Activated T-cell treated with anti-CD3 and anti-CD28 coated beads, Interleukin-2, amount 50 U/mL, for 4 hours (primary cell): ENCODE measurements at places on chromosomes 6 and 20.

DNA sequence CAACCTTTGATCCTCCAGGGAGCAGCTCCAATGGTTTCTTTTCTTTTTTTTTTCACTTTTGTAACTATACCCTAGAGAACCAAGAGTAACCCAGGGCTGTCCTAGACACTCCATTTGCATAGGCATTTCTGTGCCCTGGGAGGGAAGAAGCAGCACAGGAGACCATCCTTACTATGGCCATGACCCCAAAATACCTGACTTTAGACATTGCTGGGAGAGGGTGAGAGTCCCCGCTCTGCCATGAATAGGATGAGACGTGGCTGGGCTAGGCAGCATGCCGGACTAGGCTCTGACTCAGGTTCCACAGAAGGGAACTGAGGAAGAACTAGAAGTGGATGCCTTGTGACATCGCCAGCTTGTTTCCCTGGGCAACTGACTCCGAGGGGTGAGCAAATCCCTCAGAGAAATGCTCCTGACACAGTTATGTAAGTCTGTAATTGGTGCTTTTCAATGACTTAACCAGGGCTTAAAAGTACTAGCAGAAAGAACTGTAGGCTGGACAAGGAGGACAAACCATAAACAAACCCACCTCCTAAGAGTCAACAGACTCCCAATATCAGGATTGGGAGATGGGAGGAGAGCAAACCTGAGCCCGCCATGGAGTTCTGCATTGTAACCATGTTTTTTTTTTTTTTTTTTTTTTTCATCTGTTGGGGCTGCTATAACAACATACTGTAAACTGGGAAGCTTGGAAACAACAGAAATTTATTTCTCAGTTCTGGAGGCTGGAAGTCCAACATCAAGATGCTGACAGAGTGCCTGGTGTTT is 910 bp upstream of the ADTRP start:
- DNase-seq, result no peak

DNA sequence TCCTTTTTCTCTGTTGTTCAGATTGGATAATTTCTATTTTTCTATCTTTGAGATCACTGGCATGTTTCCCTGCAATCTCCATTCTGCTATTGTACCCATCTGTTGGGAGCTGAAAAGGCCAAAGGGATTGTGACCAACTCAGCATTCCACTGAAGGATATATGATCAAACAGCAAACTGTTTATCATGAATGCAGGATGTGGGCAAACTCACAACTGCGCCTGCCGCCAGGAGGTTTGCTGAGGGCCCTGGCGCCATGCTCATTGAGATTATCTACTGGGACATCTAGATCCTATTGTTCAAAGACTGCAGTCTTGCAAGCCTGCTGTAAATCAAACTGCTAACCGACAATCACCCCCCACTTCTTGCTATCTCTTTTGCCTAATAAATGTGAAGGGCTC is 3.8 kb upstream of the FKBP1A start:
- DNase-seq, result no peak

GRCh38 chr6:117268924-117269323 is 3.6 kb downstream of the VGLL2 start:
- no peak for DNase-seq

DNA sequence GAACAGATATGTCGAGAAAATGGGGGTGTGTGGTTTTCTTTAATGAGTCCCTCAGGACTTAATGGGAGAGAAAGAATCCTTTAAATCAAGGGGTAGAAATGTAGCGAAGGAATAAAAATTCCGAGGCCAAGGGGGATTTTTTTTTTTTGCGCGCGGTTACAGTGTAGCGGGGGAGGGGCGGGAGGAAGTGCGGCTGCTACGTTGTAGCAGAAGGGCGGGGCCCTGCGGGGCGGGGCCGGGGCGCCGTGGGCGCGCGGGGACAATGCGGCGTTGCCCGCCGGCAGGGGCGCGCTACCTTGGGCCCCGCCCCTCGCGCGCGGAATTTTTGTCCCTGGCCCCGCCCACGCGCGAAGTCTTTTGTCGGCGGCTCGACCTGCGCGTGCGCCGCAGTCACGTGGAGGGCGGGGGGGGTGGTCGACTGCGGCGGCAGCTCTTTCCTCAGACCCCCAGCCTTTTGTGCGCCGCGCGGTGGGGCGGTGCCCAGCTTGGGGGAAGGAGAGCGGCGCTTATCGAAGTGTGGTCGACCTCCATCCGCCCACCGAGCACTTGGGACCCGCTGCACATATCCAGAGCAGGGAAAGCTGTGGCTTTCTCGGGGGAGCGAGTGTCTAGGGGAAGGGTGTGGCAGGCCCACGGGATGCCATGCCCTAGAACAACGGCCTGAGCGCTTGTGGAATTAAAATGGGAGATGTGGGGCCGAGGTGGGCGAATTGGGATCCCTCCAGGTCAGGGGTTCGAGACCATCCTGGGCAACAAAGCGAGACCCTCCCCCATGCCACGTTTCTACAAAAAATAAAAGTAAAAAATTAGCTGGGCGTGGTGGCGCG is 1.3 kb downstream of the TUBB start:
- peak; percentile 98 for DNase-seq

DNA sequence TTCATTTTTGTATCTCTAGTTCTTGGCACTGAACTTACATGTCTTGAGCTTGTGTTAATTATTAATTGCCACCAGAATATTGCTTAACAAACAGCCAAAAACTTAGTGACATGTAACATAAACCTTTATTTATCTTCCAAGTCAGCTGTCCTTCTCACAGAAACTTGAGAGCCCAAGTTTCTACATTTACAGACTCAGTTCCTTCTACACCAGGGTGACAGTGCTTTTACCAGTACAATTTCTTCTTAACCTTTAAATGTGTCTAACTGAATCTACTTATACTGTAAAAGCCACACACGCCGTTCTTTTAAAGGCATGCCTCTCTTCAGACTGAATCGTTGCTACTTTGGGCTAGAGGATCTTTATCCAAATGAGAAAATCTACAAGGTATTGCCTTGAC is 539.2 kb downstream of the GRIK2 start:
- no peak for DNase-seq

DNA sequence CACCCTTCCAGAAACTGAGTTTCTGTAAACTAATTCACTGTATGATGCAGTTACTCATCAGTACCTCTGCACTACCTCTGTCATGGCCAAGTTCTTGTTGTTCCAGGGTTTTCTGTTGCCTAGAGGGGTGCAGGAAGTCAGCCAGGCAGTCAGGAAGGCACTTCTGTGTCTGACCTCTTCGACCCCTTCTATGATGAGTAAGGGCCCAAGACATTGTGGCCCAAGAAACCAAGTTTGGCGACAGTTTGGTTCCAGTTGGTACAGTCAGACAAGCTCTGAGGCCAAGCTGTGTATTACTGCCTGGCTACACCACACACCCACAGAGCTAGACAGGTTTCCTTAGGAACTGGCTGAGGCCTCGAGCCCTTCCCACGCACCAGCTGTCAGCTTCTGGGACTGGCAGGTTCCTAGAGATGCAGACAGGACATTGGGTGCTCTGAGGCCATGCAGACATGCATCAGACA is 41.2 kb downstream of the TRAF3IP2 start:
- no peak for DNase-seq

GRCh38 chr6:121867095-121867494 is 431.6 kb downstream of the GJA1 start:
- DNase-seq, result no peak

- no peak for DNase-seq
Measured at GRCh38 chr20:56299362-56299761, 50.8 kb downstream of the MC3R start.

DNA sequence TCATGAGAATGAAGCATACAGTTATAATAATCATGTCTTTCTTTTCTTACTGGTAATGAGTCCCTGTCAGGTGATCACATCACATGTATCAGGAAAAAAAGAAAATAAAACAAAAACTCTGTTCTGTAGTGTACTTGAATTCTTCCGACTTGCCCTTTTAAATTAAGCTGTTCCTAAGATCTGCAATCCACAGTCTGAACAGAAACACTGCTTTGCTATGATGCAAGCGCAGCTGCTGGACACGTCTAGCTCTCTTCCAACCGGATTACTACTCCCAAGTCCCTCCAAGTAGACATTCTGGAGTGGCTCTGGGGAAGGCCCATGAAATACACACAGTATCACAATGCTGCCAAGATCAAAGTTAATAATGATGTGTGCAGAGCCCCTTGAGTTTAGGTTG is 83.7 kb downstream of the FYN start:
- no peak for DNase-seq

DNA sequence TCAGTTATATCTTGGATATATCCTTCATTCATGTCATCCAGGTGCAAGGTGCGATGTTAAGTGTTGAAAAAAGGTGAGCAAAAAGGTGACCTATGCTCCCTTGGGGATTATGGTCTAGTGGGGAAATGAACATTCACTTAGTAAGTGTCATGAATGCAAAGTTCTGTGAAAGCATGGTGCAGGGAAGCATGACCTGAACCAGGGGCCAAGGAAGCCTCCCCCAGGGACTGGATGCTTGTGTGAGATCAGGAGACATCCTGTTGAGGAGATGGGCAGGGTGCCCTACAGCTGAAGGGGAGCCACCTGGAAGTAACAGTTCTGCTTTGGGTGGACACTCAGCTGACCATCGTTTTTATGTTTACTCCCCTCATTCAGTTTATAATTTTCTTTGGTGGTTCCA is 179.5 kb downstream of the SYNDIG1 start:
- DNase-seq, result no peak

- DNase-seq, result no peak
Measured at GRCh38 chr20:3081641-3082040, 2.9 kb downstream of the AVP start.

DNA sequence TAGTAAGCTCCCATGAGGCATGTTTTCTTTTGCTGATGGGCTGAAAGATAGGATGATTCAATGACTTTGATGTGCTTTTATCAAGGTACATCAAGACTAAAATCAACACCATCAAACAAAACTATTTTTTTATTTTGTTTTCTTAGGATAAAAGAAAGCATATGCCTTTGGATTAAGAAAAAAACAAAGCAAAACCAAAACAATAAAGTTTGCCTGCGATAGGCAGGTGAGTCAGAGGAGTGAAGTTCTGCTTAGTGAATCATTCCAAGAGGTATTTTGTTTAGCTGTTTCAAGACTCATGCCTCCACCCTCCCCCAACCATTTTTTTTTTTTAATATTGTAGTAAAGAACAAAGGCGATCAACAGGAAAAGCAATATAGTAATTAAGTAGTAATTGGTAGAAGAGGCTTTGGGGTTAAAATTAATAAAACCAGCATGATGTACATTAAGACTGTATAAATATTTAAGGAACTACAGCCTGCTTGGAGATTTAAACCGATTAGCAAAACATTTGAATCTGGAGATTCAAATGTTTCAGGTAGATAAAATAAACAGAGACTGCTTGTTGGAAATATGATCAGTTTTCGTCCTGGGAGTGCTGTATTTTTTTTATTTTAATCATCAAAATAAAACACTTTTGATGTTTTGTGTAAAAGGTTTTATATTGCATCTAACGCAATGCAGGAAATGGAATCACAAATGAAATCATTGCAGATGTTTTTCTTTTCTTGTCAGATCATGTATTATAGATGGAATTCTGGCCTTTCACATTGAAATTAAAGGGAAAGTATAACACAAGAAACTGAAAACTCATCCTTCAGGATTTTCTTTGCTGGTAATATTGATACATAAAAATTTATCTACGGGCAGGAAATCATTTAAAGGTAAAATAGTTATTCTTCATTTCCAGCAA is 482.3 kb upstream of the MANEA start:
- DNase-seq, result no peak

DNA sequence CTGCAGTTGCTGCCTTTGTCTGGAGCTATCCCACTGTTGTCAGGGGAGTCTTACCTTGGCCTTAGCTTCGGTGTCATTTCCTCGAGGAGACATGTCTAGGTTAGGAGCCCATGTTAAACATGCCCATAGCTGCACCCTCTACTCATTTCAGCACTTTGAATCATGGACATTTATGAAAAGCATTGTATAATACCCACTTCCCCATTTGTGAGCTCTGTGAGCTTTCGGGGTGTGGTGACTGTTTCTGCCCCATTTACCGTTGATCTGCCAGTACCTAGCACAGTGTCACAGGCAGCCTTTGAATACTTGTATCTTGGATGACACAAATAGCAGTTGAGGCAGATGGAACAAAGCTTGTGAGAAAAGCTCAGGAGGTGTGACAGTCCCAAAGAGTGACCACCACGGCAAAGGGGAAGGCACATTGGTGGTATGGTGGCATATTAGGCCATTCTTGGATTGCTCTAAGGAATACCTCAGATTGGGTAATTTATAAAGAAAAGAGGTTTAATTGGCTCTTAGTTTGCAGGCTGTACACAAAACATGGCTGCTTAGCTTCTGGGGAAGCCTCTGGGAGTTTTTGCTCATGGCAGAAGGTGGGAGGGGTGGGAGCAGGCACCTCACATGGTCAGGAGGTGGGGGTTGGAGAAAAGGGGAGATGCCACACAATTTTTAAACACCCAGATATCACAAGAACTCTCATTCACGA is 42.0 kb downstream of the JARID2 start:
- DNase-seq, result no peak

DNA sequence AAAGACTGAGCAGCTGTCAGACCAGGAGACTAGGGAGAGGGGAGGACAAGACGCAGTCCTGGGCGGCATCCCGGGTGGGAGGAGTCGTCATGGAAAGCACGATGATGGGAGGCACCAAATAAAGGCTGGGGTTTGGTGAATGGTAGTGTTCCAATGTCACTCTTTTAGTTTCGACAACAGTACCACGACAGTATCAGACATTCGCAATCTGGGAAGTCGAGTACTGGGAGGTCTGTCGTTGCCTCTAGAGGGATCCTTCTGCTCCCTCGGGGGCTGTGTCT is 32.1 kb downstream of the PSMG4 start:
- no peak for DNase-seq
